ENCODE measurements at places on chromosomes 5 and 9. TPM values are rescaled to one million over a fixed set of nuclear protein-coding genes. Genes with fewer than 3 reads are reported as not detected.

ZBTB43 gene
- polyA plus RNA-seq: 4.5 TPM

DNAH5 gene
- 0.08 TPM for polyA plus RNA-seq

GFI1B gene
- polyA plus RNA-seq: 0.03 TPM

IFNA8 gene
- polyA plus RNA-seq: not detected

BTNL8 gene
- 0.07 TPM for polyA plus RNA-seq

FLT4 gene
- polyA plus RNA-seq: 26.0 TPM

SLC46A2 gene
- polyA plus RNA-seq: 0.09 TPM

AK3 gene
- 132 TPM for polyA plus RNA-seq

ADAMTS2 gene
- polyA plus RNA-seq: 5.2 TPM

PIK3R1 gene
- polyA plus RNA-seq: 4.9 TPM

SOHLH1 gene
- not detected for polyA plus RNA-seq

ANP32B gene
- 72.9 TPM for polyA plus RNA-seq

FOXI1 gene
- polyA plus RNA-seq: not detected

C6 gene
- 0.88 TPM for polyA plus RNA-seq

PRLR gene
- polyA plus RNA-seq: 57.1 TPM

TUT7 gene
- 15.4 TPM for polyA plus RNA-seq

PCDHGA6 gene
- polyA plus RNA-seq: 2.1 TPM

GABRA1 gene
- polyA plus RNA-seq: 3.6 TPM

GARIN3 gene
- polyA plus RNA-seq: not detected

CACNA1B gene
- polyA plus RNA-seq: 1.7 TPM

CREBRF gene
- polyA plus RNA-seq: 8.3 TPM

DMRT3 gene
- not detected for polyA plus RNA-seq

FBXL17 gene
- 18.5 TPM for polyA plus RNA-seq

SPINK4 gene
- polyA plus RNA-seq: 1.8 TPM

SLC34A3 gene
- not detected for polyA plus RNA-seq

PTGS1 gene
- polyA plus RNA-seq: 1.7 TPM

TMEM174 gene
- not detected for polyA plus RNA-seq

Data from adrenal gland (tissue), 19 donors.